ENCODE measurements at places on chromosomes 7 and 10.
A peak's percentile ranks its signal among the peaks of the same experiment; 100 is the strongest.

DNA sequence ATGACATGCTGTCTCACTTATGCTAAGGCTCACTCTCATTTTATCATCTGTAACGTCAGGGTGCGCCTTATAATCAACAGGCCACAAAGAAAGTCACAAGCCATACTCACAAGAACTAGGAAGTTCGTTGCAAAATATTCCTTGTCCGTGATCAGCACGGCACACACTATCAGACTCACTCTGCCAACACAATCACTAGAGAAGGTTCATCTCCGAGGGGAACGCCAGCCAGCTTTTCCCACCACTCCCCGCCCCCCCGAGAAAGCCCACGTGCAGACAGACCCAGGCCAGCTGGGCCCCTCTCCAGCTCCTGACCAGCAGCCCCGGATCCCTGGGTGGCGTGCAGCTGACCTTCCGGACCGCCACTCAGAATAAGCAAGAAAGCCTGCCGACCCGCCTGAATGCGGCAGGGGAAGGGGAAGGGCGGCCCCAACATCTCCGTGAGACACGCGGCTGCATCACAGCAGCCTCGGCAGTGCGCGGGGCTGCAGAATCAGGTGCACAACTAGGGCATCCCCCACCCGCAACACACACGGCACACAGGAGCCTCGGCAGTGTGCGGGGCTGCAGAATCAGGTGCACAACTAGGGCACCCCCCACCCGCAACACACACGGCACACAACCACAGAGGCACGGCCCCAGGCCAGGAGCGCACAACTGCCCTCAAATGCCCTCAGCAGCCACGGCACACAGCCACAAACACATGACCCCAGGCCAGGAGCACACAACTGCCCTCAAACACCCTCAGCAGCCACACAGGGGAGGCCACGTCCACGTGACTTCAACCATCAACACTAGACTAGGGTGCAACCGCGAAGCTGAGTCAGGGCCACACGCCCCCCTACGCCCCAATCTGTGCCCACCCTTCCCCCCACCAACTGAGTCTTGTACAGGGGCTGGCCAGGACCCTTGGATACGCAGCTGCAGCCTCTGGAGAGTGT, 2.5 kb upstream of the GPR146 start:
- DNase-seq, result no peak

DNA sequence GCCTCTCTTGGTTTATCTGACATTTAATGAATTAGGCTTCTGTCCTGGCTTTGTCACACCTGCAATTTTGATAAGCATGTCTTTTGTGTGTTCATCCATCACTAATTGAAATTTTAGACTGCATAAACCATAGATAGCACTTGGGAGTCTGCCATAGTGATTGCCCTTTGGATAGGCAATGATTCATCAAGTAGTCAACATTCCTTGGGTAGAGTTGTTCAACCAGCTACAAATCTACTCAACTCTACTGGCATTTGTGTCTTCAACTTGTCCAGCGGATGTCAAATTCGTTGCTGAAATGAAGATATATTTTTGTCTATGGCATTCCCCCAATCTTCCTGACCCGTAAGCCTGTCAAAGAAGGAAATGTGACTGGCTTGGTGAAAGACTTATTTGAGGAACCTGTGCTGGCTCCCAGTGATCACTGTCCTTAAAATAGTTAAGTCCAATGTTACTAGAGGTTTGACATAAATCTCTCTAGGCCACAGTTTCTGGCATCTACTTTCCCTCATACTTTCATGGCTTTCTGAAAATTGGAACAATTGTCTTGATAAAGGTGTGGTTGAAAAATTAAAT, 33.7 kb upstream of the CREB5 start:
- DNase-seq, result no peak

DNA sequence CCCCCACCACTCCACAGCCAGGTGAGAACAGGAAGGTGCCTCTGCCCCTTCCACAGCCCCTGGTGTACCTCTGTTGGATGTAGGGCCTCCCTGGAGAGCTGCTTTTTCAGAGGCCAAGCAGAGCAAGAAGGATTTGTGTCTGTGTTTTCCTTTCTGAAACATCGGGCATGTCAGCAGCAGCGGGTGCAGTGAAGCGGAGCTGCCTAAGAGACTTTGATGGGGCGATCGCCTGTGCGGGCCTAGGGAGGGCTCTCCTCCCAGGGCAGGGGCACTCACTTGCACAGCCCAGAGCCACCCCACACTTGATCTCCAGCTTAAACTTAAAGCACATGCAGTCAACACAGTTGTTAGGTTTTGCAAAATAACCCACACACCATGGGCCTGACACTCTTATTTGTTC, 324.7 kb downstream of the ACTR3B start:
- no peak for DNase-seq

GRCh38 chr10:114349522-114350215, 54.6 kb downstream of the AFAP1L2 start:
- no peak for DNase-seq

DNA sequence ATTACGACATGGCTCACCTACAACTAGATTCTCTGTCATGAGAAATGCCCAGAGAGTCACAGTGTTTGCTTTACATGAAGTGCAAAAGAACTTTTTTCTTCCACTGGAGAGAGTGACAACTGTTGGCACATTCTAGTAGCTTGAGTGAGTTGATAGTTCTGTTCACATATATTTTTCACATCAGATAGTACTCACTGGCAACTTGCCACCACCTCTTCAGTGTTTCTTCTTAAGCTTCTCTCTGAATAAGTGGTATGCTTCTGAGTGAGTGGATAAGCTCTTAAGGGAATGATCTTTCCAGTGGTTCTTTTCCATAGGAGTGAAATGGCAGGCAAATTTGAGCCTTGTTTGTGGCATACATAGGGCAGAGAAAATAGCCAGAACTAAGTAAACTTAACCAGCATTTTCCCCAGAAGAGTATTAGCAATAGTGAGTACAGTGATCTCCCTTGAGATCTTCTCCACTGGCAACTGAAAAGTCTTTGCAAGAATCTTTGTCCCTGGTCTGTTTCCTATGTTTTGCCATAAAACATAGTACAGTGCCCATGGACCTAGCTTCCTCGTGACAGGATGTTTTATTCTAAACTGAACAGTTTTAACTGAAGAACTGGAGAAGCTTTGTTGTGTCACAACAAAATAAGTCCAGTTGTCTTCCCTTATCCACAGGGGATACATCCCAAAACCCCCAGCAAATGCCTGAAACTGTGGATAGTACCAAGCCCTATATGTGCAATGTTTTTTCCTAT, 125.4 kb upstream of the CDK13 start:
- no peak for DNase-seq

GRCh38 chr7:70406186-70406949, 725.6 kb upstream of the GALNT17 start:
- DNase-seq, result no peak

GRCh38 chr7:156612930-156613329, 27.6 kb upstream of the RNF32 start:
- peak; percentile 70 for DNase-seq

DNA sequence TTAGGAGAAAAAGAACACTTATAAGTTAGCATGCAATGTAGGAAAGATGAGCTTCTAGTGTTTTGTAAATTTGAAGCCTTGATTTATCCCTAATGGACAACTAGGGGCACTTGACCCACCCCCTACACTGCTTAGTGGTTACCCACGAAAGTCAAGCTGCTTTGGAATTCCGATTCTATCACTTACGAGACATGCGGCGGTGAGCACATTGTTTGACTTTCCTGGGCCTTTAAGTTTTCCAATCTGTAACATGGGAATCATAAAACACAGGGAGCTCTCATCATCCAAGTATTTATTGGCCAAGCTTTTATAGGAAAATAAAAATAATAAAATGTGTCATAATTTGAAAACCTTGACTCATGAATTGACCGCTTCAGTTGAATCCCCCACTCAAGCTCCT, 78.7 kb upstream of the PDK4 start:
- no peak for DNase-seq
